ENCODE measurements at places on chromosomes 5 and 9.

GRCh38 chr5:127441799-127442484 lies 75.5 kb upstream of the PRRC1 start:
- no peak for DNase-seq

DNA sequence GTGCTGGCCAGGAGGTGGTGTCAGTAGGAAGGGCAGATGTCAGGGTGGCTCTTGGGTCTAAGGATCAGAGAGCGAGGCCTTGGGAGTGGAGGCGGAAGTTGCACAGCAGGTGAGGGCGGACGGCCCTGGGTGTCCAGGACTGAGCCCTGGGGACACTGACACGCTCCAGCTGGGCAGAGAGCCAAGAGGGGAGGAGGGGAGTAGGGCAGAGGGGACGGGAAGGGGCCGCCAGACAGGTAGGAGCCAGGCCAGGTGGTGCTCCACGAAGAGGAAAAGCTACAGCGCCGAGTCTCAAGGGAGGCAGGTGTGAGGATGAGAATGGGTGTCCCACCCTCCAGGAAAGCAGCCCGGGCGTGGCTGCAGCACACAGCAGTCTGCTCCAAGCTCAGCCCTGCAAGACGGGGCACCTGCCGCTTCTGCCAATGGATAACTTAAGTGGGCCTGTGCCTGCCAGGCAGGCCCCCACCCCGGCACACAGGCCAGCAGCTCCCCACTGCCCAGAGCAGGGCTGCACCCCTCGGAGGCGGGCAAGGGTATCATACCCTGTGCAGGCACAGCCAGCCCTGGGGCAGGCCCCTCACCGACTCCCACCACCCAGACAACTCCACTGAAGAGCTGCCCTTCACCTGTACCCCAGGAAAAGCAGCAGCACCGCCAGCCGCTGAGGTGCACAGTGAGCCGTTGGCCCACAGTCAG lies 4.9 kb downstream of the TPRN start:
- no peak for DNase-seq

- DNase-seq, result no peak
These were observed 170.9 kb downstream of the FRMD3 start for GRCh38 chr9:83367326-83367725.

- no peak for DNase-seq
These were observed 66.8 kb downstream of the FOXD1 start for GRCh38 chr5:73381590-73382400.

GRCh38 chr5:31333475-31333874 lies 140.0 kb downstream of the CDH6 start:
- DNase-seq, result no peak

- DNase-seq, result no peak
These were observed 1.6 kb upstream of the ANXA2R start for GRCh38 chr5:43041669-43042175.

- DNase-seq, result no peak
These were observed 176.1 kb upstream of the RASEF start for GRCh38 chr9:83238871-83239640.

DNA sequence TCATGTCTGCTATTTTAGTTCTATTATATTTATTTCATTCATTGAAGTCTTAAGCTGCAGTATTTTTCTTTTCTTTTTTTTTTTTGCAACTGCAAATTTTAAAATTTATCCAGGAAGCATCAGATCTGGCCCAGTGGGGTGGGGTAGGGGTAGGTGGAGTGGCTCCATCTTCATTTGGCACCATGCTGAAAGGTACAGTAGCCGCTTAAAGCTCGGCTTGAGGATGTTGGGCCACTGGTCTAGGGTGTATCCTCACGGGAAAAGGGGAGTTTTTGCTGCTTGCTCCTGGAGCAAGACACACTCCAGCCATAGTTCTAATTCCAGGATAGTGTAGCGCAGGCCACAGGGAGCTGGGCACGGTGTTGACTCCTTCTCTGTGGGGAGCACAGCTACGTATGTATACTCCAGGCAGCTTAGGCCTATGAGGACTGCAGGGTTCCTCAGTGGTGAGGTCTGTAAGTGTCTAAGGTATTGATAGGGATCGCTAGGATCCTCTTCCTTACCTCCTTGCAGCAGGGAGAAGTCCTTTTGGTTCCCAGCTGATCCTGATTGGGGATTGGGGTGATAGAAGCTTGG lies 22.7 kb downstream of the RCL1 start:
- DNase-seq, result no peak

GRCh38 chr5:157870837-157871834 lies 12.2 kb upstream of the CLINT1 start:
- DNase-seq, result no peak

DNA sequence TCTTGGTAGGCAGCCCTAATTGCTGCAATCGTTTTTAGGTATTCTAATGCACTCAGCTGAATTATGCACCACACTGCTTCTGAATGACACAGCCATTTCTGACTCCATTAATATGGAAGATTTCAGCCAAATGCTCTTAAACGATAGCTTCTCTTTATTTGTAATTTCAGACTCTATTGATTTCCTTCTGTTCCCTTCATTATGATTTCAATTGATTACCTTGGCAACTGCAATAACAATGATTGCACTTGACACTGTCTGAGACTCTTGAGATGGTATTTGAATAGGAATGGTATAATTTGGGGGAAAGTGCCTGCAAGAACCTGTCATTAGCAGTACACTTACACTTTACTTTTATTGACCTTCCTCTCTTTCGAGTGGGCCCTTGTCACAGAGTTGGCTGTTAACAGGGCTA lies 296.1 kb upstream of the DMAC1 start:
- DNase-seq, result no peak

DNA sequence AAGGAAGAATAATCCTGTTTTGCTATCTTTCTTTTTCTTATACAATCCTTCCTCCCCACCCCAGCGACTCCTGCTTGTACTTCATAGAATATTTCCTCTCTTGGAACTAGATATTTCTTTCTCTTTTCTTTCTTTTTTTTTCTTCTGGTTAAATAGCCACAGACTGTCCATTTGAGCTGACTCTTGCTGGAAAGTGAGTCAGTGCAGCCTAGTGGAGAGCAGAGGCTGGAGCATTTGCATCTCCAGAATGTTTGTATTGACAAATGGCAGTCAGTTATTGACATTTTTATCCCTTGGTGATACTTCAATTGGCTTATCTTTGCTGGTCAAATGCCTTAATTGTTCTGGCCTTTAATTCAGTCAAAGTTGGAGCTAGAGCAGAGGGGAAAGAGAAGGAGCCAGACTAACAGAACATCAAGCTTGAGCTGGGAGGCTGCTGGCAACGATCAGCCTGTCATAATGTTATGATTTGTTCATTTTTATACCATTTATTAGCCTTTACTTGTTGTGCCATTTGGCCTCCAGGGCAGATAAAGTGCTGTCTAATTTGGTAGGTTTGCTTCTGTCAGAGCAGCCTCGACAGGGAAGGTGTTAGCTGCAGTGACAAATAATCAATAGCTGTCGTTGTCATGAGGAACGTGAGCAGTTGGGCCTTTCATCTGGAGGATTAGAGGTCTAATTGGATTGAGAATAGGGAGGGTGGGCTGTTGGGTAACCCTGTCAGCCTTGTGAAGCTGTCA lies 69.0 kb downstream of the INVS start:
- no peak for DNase-seq

DNA sequence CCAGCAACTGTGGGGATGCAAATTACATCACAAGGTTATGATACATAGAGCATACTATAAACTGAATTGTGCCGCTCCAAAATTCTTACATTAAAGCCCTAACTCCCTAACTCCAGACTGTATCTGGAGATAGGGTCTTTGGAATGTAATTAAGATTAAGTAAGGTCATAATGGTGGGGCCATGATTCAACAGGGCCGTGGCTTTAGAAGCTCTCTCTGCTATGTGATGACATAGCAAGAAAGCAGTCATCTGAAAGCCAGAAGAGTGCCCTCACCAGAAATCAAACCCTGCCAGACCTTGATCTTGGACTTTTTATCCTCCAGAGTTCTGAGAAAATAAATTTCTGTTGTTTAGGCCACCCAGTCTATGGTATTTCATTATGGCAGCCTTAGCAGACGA lies 123.9 kb downstream of the FBXL17 start:
- no peak for DNase-seq

DNA sequence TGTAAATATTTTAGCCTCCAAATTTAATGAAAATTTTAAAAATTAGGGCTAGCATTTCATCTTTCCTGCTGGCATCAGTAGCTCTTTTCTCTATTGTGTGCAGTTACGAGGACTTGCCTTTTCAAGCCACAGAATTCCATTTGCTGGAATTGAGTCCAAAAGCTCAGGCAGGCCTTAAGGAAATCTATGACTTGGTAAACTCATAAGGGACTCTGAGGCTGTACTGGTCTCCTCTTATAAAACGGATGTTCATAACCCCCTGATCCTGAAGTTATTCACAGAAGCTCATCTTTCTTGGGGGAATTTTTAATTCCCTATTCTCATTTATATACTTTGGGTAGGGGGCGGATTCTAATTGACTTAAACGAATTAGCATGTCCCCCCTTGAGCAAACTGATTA lies 23.4 kb downstream of the ANKRA2 start:
- no peak for DNase-seq

DNA sequence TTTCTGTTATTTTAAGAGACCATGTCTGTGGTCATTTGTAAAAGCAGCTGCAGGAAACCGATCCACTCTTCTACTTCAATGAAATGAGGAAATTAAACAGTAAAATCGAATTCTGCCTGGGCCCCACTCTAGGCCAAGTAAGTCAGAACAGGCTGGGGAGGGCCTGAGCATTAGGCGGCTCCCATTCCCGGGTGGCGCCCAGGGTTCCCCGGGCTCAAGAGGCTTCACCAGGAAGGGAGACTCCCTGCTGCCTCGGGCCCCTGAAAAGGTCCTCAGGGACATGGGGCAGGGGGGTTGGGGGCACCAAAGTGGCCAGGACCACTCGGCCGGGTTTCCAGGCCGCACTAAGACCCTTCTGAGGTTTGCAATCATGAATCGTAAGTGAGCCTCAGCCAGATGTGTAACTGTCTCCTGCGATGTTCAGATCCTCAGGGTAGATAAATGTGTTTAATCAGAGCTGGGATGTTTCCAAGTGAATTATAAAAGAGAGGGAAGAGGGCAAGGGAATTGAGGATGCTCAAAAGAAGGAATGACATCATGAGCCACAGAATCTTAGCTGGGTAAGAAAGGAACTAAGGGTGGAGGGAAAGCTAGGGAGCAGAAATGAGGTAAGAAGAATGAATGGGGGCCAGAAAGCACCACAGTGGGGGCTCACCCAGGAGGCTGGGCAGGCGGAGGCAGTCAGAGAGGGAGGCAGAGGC lies 24.6 kb downstream of the MED10 start:
- no peak for DNase-seq

GRCh38 chr5:111854186-111854585 lies 97.2 kb upstream of the NREP start:
- no peak for DNase-seq

- no peak for DNase-seq
These were observed 28.8 kb downstream of the SKP2 start for GRCh38 chr5:36180556-36181350.
